Upper lobe of left lung (tissue), 6 donors: ENCODE measurements at places on chromosomes 5 and 9. TPM values are rescaled to one million over a fixed set of nuclear protein-coding genes. Genes with fewer than 3 reads are reported as not detected.

DNA sequence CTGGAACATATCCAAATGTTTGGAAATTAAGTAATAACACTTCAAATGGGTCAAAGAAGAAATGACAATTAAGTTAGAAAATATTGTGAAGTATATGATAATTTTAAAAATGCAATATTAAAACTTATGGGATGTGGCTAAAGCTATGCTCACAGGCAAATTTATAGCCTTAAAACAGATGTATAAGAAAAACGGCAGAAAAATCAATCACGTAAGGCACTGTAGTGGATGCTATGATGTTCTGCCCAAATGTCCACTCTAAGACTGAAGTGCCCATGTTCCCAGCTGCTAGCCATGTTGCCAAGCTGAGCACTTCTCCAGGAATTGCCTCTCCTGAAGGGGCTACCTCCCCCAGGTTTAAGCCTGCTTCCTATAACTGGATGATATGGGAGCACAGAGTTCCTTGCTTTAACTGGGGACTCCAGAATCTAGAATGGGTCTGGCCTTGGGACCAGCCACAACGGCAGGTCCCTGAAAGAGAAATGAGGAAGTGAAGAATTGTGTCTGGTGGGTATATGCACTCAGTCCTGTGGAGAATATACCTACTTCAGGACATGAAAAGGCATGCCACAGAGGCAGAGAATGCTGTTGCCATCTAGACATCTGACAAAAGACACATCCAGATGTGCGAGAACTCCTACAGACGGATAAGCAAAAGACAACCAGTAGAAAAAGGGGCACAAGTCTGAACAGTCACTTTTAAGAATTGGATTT is 78.2 kb upstream of the RXRA start:
- H3K27ac ChIP-seq, result no peak overlapping the region
- no peaks in the 10 kb centered on the region for H3K27me3 ChIP-seq
- no peaks in the 10 kb centered on the region for H3K4me1 ChIP-seq
- no peak for DNase-seq
- H3K4me3 ChIP-seq, result no peak overlapping the region

DNA sequence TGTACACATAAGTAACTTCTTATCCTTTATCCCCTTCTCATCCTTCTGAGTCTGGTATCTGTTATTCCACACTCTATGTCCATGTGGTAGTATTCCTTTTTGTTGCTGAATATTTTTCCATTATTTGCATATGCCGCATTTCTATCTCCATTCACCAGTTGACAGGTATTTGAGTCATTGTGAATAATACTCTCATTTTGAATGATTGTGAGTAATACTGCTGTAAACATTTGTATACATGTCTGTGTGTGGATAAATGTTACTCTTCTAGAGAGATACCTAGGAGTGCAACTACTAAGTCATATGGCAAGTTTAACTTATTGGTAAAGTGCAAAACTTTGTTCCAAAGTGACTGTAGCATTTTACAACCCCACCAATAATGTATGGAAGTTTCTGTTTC is 15.6 kb downstream of the RIC1 start:
- H3K27ac ChIP-seq, result no peak overlapping the region
- H3K36me3 ChIP-seq, result no peaks in the 10 kb centered on the region
- H3K4me3 ChIP-seq, result no peak overlapping the region
- no peak for DNase-seq
- H3K27me3 ChIP-seq, result no peaks in the 10 kb centered on the region
- peaks cover 10% of the 10 kb centered on the region for H3K4me1 ChIP-seq

DNA sequence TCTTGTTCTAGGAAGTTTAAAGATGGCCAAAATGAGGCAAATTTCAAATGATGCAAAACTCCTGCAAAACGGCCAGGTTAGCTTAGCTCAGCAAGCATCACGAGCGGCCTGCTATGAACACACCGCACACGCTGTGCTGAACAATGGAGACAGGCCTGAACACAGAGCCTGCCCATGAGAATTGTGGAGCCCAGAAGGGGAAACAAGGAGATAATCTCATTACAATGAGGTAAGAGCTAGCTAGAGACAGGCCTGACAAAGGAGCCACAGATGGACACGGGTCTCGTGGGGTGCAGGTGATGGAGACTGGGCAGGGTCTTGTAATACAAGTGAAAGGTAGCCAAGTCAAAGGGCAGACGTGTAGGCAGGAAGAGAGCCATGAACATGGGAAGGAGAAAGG is 50.2 kb downstream of the PSMB7 start:
- no peak overlapping the region for H3K27ac ChIP-seq
- H3K4me3 ChIP-seq, result no peak overlapping the region
- no peak for DNase-seq
- no peaks in the 10 kb centered on the region for H3K36me3 ChIP-seq

- no peak overlapping the region for H3K4me3 ChIP-seq
- no peaks in the 10 kb centered on the region for H3K4me1 ChIP-seq
- no peak for DNase-seq
- H3K36me3 ChIP-seq, result no peaks in the 10 kb centered on the region
Measured at GRCh38 chr5:172595596-172596455, 45.2 kb upstream of the NEURL1B start.

DNA sequence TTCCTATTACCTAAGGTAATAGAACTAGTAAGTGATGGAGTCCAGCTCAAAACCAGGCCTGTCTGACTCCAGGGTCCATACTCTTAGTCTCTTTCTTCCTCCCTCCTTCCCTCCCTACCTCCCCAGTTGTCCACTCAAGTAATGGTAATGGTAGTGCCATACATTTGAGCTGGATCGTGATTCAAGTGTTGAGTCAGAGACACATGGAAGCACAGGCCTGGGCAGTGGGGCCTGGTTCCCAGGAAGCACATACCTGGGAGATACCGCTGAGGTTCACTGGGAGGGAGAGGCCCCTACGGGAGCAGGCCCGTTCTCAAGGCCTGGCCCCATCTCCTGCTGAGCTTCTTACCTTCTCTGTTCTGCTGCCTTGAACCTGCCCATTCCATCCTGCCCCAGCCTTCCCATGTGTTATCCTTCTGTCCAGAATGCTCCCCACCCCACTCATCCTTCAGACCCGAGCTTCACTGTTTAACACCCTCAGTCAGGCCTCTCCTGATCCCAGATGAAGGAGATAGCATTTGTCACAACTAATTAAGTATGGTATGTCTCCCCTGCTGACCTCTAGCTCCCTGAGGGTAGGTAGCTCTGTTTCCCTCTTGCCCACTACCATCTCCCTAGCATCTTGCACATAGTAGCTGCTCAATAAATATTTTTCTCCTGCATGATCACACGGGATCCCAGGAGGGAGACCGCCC is 13.8 kb downstream of the URM1 start:
- H3K27me3 ChIP-seq, result no peaks in the 10 kb centered on the region
- H3K4me3 ChIP-seq, result no peak overlapping the region
- H3K36me3 ChIP-seq, result peaks cover 84% of the 10 kb centered on the region
- no peak overlapping the region for H3K27ac ChIP-seq
- DNase-seq, result no peak

GRCh38 chr9:8825585-8826147 is 1026.1 kb upstream of the DMAC1 start:
- no peaks in the 10 kb centered on the region for H3K27me3 ChIP-seq
- no peaks in the 10 kb centered on the region for H3K36me3 ChIP-seq
- no peak for DNase-seq
- no peaks in the 10 kb centered on the region for H3K4me1 ChIP-seq

DNA sequence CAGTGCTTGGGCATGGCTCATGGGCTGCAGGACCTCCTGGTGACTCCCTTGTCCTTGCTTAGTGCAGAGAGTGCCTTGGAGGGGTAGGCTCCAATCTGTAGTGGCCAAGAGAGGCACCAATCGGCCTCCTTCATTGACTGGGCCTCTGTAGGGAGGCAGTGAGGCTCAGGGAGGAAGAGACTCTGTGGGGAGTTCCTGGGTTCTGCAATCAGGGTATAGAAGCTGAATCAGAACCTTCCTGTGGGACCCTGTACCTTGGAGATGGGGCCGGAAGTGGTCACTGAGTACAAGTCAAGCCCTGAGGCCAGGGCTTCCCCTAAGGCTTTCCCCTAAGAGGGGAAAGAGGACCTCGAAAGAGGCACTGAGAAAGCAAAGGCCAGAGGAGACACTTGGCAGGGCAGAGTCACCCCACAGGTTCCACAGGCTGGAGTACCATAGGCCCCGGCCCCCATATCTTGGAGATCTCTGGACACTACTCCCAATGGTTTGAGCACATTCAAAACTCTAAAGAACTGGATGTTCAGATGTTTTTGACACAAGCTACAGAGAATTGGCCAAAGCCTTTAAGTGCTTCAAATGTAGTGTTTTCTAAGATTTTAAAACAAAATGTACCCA is 190.5 kb downstream of the HSPA4 start:
- DNase-seq, result no peak
- H3K27me3 ChIP-seq, result no peaks in the 10 kb centered on the region
- H3K4me3 ChIP-seq, result no peak overlapping the region
- no peaks in the 10 kb centered on the region for H3K36me3 ChIP-seq

GRCh38 chr9:131965841-131966240 is 113.8 kb downstream of the MED27 start:
- DNase-seq, result no peak
- H3K4me3 ChIP-seq, result no peak overlapping the region
- H3K27ac ChIP-seq, result no peak overlapping the region
- H3K27me3 ChIP-seq, result no peaks in the 10 kb centered on the region
- no peaks in the 10 kb centered on the region for H3K36me3 ChIP-seq
- no peaks in the 10 kb centered on the region for H3K4me1 ChIP-seq

GRCh38 chr5:18660511-18660910 is 1026.3 kb downstream of the TAF11L14 start:
- no peak for DNase-seq
- no peaks in the 10 kb centered on the region for H3K4me1 ChIP-seq
- H3K36me3 ChIP-seq, result no peaks in the 10 kb centered on the region
- no peaks in the 10 kb centered on the region for H3K27me3 ChIP-seq
- H3K4me3 ChIP-seq, result no peak overlapping the region

DNA sequence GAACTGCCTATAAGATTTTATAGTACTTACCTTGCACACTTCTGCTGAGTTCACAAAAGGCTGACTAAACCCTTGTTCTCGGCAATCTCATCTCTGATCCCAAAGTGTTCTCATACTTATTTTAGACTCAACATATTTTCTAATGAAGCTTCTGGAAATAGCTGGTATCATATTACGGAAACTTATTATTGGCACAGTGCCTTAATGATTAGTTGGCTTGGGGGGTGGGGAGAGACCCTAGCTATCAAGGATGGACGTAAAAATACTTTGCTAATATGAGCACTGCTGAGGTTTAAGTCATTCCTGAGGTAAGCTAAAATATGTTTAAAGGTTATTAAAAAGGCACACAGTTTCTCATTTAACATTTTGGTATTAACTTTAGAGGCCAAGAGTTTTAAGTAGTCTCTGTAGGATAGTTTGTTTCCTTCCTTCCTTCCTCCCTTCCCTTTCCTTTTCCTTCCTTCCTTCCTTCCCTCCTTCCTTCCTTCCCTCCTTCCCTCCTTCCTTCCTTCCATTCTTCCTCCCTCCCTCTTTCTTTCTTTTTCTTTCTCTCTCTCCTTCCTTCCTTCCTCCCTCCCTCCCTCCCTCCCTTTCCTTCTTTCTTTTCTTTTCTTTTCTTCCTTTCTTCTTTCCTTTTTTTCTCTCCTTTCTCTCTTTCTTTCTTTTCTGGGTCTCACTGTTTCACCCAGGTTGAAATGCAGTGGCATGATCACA is 31.5 kb downstream of the ZSWIM6 start:
- no peak overlapping the region for H3K4me3 ChIP-seq
- no peaks in the 10 kb centered on the region for H3K27me3 ChIP-seq
- peaks cover 17% of the 10 kb centered on the region for H3K4me1 ChIP-seq
- no peak for DNase-seq
- no peak overlapping the region for H3K27ac ChIP-seq
- no peaks in the 10 kb centered on the region for H3K36me3 ChIP-seq

DNA sequence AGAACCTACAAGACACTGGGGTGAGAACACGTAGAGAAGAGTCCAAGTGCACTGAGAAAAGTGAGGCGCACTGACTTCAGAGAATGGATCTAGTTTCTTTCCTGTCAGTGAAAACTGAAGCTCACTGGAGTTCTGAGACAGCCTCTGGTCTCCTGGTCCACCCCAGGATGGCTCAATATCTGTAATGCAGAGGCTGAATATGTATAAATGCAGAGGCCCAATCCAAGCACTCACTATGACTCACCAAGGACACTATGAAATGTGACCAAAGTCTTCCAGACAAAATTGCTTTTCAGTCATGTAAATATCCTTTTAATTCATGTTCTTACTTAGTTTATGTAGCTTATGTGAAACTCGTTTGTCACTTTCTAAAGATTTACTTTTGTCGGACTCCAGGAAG is 53.8 kb downstream of the NFIB start:
- H3K27me3 ChIP-seq, result no peaks in the 10 kb centered on the region
- H3K4me1 ChIP-seq, result peaks cover 8% of the 10 kb centered on the region
- DNase-seq, result no peak
- H3K4me3 ChIP-seq, result no peak overlapping the region

GRCh38 chr5:108858959-108859358 is 111.3 kb downstream of the FER start:
- no peaks in the 10 kb centered on the region for H3K4me1 ChIP-seq
- DNase-seq, result no peak
- H3K27me3 ChIP-seq, result no peaks in the 10 kb centered on the region
- no peaks in the 10 kb centered on the region for H3K36me3 ChIP-seq
- no peak overlapping the region for H3K27ac ChIP-seq
- no peak overlapping the region for H3K4me3 ChIP-seq

GRCh38 chr5:178502401-178503100 is 87.6 kb downstream of the COL23A1 start:
- H3K4me3 ChIP-seq, result no peak overlapping the region
- no peaks in the 10 kb centered on the region for H3K4me1 ChIP-seq
- H3K27me3 ChIP-seq, result no peaks in the 10 kb centered on the region
- H3K27ac ChIP-seq, result no peak overlapping the region
- no peaks in the 10 kb centered on the region for H3K36me3 ChIP-seq

GRCh38 chr5:176560364-176560763 is 11.2 kb downstream of the CDHR2 start:
- no peaks in the 10 kb centered on the region for H3K27me3 ChIP-seq
- H3K4me3 ChIP-seq, result no peak overlapping the region
- H3K36me3 ChIP-seq, result no peaks in the 10 kb centered on the region
- no peak for DNase-seq
- H3K27ac ChIP-seq, result no peak overlapping the region

DNA sequence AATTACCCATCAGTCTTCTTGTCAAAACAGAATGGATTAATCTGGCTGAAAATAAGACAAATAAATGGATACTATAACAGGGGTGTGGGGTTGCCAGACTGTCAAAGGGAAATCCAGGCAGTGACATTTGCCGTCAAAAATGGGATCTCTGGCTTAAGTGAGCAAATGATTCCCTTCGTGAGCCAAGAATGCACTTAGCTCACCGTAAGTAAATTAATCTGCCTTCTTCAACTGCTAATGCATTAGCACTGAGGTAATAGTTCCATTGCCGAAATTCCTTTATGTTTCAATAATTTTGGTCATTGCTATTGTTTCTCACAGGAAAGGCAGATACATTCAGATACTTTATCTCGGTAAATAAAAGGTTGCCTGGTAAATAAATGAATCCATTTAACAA is 377.8 kb downstream of the KIAA0825 start:
- H3K36me3 ChIP-seq, result no peaks in the 10 kb centered on the region
- no peak for DNase-seq
- H3K27me3 ChIP-seq, result no peaks in the 10 kb centered on the region
- no peak overlapping the region for H3K4me3 ChIP-seq

- no peaks in the 10 kb centered on the region for H3K27me3 ChIP-seq
- DNase-seq, result no peak
- no peak overlapping the region for H3K4me3 ChIP-seq
- H3K36me3 ChIP-seq, result no peaks in the 10 kb centered on the region
- H3K4me1 ChIP-seq, result no peaks in the 10 kb centered on the region
- no peak overlapping the region for H3K27ac ChIP-seq
Measured at GRCh38 chr9:121574774-121575519, 75.3 kb upstream of the GGTA1 start.

Gene SLC34A3
- total RNA-seq, result 0.17 TPM

Gene PCDHA13
- 5.2 TPM for total RNA-seq

Gene IFNA13
- total RNA-seq, result not detected

Gene PLPP6
- total RNA-seq, result 2.1 TPM

Gene EXD3
- total RNA-seq, result 12.3 TPM

Gene LHX6
- 3.1 TPM for total RNA-seq
